ENCODE measurements at places on chromosomes 6 and 20.

DNA sequence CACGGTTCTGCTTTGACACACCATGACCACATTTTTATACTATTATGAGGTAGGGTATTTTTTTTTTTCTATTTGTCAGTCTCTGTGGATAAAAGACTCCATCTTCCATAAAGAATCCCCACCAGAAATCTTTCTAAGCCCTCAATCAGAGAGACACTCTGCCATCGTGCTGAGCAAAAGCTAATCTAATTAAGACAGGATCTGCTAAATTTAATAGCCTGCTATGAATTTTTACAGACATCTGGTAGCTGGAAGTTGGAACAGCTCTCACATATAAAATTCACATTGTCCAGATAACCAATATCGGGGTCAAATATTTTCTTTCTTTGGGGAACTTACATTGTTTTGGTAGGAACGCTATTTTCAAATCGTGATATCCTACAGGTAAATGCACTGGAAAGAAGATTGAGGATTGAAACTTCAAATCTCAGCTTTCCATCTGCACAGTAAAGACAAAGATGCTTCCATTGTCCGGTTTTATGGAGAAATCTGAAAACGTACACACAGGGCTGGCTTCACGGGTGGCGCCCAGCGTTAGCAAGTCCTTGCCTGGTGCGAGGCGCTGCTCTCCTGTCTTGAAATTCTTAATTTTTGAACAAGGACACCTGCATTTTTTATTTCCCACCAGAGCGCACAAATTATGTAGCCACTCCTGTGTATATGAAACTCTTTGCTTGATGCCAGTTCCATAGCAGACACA lies 573.8 kb upstream of the NOX3 start:
- DNase-seq: no peak

DNA sequence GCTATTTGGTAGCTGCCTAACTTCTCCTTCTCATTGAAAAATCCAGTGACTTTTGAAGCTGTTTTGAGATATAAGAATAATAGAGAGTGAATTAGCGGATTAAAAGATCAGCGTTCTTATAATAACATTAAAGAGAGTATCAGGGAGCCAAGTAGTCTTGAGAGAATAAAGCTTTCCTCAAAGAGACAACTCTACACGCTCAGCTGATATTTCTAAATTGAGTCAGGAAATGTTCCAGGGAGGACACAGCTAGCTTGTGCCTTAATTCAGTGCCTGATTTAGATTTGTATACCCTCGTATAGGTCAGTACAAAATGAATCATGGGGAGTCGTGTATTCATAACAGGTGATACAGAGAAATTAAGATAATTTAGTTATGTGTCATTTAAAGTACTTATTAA lies 75.1 kb upstream of the QKI start:
- DNase-seq: no peak

DNA sequence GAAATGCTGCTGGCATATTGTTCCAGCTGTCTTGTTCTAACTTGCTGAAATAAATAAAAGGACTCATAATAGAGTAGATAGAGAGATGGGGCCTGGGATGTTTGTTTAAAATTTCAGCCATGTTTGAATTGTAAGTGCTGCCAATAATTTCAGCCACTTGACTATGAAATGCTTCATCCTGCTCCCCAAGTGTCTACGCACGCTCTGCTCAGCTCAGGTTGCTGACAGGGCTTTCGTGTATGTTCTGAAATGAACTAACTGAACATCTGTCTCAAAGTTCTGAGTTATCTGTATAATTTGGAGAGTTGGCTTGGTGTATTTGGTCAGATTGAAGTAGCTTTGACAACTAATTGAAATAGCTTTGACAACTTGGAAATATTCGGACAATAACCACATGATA lies 387.8 kb downstream of the BMP2 start:
- DNase-seq: no peak

DNA sequence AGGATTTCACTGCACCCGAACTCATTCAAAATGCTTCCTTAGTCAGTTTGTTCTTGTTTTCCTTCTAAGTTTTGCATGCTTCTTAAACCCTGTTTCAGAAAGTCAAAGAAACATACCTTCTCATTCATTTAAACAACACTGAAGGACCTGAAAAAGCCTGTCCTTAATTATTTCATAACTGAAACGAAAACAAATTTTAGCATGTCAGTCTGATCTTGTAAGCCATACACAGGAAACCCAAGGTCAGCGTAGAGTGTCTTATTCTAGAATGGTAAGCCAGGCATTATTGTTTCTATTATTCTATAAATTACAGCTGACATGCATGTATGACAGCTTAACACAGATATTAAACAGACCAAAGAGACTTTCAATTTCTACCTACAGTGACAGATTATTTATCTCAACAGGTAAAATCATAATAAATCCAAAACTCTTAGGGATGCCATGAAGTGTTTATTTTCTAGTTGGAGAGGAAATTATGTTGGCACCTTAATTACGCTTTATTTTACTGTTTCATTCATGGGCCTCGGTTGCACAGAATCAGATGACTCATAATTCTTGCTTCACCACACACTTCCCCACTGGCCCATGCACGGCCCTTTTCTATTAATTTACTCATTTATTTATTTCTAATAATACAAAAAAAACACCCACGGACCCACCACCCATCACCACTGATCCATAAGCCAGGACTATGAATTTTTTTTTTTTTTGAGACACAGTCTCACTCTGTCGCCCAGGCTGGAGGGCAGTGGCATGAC lies 39.3 kb upstream of the DUSP22 start:
- no peak for DNase-seq

GRCh38 chr6:121726596-121726995 lies 291.1 kb downstream of the GJA1 start:
- no peak for DNase-seq

DNA sequence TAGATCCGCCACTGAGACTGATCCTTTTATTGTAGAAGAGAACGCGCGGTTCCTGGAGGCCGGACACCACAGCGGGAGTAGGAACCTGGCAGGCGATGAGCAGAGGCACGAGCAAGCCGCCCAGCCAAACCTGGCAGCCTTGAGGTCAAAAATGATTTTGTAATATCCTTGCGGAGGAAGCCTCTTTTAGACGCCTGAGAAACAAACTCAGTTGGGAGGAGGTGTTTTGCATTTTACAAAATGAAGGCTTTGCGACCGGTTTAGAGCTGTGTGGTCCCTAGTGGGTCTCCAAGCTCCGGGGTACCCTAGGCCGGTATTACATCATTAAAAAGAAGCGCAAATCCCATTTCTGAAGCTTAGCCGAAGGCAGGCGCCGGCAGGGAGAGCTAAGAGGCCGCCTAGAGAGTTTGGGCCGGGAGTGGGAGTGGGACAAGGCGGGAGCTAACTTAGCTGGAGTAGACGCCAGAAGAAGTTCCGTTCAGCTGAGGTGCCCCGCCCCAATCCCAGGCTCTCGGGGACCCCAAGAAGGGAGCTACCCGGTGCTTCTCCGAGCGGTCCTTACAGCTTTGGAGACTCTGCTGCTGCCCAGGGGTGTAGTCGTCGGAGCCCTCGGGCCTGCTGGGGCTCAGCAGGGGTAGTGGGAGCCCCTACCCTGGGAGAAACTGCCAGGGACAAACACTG lies 1.9 kb upstream of the TBX18 start:
- no peak for DNase-seq

DNA sequence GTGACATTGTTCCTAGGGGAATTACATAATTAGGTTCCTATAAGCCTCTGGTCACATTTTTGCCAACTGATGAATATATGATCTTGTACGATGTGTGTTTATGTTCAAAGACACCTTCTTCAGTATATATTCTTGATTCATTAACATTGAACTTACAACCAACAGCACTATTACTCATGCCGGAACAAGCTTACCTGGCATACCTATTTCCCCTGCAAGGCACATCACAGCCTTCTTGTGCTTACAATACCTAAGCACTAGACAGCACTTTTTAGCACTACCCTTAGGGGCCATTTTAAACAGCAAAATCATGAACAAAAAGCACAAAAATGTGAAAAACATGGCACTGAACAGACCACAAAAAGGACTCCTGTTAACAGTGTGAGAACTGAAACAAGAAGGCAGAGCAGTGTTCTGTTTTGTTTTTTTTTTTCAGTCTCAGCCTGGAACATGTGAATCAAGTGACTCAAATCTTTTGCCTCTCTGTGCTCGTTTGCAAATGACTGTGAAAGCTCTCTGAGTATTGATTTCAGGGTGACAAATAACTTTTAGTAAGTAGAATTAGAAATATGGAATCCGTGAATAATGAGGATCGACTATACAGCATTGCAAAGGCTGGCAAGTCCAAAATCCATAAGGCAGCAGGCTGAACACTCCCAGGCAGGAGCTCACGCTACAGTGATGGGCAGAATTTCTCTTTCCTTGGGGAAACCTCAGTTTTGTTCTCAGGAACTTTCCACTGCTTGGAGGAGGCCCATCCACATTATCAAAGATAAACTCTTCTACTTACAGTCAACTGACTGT lies 102.3 kb upstream of the TSHZ2 start:
- DNase-seq: no peak

GRCh38 chr20:17904027-17904426 lies 64.6 kb downstream of the SNX5 start:
- peak; percentile 42 for DNase-seq

GRCh38 chr20:32439132-32439829 lies 81.2 kb downstream of the ASXL1 start:
- DNase-seq: peak; percentile 69

- DNase-seq: no peak
These were observed 404.3 kb upstream of the SLC35B3 start for GRCh38 chr6:8839626-8840025.

DNA sequence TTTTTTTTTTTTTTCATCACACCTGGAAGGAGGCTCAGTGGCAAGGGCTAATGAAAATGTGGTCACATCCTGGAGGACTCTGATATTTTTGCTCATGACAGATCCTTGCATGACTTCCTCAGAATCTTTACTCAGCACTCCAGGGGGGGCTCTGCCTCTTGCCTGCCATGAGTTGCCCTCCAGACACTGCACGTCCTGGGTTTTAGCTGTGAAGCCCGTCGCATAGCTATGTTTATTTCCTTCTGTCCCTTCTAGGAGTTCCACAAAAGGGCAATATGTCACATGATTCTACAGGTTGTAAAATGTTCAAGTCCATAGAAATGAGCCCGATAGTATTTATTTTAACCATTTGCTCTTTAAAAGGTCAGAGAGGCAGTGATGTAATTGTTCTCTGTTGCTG lies 18.2 kb downstream of the MAS1 start:
- no peak for DNase-seq

DNA sequence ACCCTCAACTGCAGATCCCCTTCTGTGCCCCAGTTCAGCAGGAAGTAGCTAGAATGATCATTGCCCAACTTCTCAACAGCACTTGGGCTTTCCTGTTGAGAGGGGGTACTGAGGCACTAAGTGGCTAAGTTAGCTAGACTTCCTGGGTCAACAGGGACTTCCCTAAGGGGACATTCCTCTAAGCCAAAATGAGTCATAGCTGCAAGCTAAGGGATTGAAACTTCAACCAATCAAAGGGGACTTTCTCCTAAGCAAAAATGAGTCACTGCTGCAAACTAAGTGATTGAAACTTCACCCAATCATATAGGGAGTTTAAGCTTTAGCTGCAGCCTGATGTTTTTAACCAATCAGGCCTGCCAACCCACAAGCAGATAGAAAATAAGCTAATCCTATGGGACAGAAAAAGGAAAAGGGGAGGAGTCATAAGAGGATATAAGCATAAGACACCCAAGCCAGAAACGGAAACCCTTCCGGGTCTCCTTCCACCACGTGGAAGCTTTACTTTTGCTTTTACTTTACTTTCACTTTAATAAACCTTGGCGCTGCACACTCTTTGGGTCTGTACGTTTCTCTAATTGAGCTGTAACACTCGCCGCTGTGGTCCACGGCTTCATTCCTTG lies 659.0 kb upstream of the HS3ST5 start:
- DNase-seq: no peak

DNA sequence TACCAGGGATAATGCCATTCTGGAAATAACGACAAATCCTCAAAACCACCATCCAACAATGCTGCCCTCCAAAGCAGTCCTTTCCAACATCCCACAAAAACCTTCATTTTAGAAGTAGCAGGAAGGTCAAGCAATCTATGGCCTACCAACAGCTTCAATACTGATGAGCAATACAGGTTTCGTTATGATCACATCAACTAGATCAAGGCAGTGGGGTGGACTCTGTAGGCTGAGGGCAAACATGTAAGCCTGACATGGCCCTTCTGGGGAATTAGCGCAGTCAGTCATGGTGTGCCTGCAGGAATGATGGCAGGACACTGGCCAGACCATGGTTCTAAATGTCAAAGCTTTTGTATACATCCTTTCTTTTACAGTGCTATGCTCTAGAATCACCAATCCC lies 41.7 kb downstream of the EZR start:
- DNase-seq: no peak

DNA sequence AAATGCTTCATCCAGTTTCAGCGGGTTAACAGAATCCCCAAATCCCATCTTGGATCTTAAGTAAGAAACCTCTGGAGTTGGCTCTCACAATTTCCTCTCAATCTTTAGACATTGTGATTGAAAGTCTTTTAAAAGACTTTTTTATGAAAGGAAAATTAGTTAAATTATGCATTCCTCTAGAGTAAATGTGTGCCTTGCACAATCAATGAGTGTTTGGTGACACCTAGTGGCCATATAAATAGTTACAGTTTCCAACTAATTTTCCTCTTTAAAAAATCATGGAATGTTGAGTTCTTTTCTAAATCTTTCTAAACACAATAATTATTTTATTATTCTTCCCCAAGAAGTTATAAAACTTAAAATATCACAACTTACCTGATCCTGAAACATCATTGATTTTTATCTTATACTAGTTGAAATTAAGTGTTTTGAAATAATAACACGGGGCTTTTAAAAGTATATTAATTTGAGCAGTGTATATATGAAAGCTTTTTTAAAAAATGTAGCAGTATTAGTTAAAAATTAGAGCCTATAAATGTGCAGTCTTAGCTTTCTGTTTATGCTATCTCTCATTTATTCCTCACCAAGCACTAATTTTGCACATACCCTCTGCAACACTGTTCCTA lies 66.4 kb downstream of the PKHD1 start:
- DNase-seq: no peak

GRCh38 chr20:50874111-50874757 lies 57.0 kb downstream of the ADNP start:
- no peak for DNase-seq

GRCh38 chr20:60727425-60727824 lies 524.6 kb upstream of the CDH4 start:
- no peak for DNase-seq

DNA sequence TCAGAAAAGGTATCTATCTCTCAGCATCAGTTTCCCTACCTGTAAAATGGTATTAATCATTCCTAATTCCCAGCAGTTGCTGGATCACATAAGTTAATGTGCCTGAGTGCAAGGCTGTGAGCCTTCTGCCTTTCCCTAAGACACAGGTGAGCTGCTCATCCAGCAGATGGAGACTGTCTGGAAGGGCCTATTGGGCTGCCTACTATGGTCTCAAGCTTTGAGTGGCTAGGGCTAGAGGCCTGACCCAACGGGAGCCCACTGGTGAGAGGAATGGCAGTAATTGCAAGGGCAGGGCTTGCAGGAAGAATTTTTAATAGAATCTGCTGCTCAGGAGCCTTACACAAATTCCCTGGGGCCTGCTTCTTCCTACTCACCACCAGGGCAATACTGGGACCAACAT lies 4.3 kb downstream of the KHDC1 start:
- no peak for DNase-seq

All from activated CD8-positive, alpha-beta T cell treated with anti-CD3 and anti-CD28 coated beads for 36 hours (primary cell).